ENCODE measurements at places on chromosomes 5 and 9.

DNA sequence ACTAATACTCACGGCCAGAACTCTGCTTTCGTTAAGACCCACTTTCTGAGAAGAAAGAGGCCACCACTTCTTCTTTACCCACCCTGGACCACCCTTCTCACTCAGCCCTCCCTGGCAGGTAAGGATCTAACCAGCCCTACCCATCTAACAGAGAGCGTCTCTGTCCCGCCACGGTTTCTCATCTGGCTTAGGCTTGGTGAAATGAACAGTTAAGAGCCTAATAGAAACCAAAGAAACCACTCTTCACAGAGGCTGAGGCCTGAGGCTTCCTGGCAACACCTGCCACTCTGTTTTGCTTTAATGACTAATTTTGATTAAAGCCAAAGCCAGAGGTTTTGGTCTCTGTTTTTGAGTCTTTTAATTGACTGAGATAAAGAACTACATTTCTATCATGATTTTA, 354.1 kb upstream of the SLC30A5 start:
- DNase-seq: no peak

- peak; percentile 33 for DNase-seq
Measured at GRCh38 chr5:179805070-179805528, 1.6 kb downstream of the MGAT4B start.

GRCh38 chr9:96884443-96884842, 30.1 kb upstream of the ZNF782 start:
- DNase-seq: peak; percentile 54

- peak; percentile 79 for DNase-seq
Measured at GRCh38 chr5:172437445-172438318, 16.6 kb downstream of the SH3PXD2B start.

GRCh38 chr5:111083323-111083722, 8.8 kb upstream of the WDR36 start:
- no peak for DNase-seq

- no peak for DNase-seq
Measured at GRCh38 chr5:179217956-179218942, 127.0 kb downstream of the ADAMTS2 start.

GRCh38 chr5:65651144-65651543, 26.3 kb downstream of the SHLD3 start:
- peak; percentile 47 for DNase-seq

DNA sequence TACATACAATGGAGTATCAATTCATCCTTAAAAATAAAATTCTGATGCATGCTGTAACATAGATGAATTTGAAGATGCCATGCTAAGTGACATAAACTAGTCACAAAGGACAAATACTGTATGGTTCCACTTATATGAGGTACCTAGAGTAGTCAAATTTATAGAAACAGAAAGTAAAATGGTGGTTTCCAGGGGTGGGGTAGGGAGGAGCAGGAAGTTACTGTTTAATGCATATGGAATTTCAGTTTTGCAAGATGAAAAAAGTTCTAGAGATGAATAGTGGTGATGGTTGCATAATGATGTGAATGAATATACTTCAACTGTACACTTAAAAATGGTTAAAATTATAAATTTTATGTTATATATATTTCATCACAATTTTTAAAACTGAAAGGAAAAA, 57.3 kb upstream of the FNIP1 start:
- no peak for DNase-seq

- DNase-seq: no peak
Measured at GRCh38 chr9:136975644-136976043, 1.7 kb upstream of the PTGDS start.

GRCh38 chr9:93903886-93904648, 51.1 kb downstream of the BARX1 start:
- DNase-seq: no peak

DNA sequence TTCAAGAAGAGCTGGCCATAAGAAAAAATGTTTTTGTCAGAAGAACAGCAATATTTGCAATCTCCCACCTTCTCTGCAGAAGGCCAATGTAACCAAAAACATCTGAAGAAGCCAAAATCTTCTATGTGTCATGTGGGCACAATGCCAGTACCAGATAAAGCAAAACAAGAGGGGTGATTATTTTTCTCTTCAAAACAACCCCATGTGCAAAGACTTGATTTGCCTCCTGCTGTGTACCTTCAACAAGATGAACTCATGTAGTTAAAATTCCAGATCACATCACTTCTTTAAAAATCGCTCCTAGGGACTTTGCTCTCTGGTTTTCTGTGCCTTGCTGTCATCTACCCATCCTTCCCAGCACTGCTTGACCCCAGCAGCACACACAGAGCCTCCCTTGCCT, 134.0 kb upstream of the MAP3K1 start:
- no peak for DNase-seq

- peak; percentile 72 for DNase-seq
Measured at GRCh38 chr9:88258024-88258423, 119.7 kb upstream of the SPATA31C2 start.

DNA sequence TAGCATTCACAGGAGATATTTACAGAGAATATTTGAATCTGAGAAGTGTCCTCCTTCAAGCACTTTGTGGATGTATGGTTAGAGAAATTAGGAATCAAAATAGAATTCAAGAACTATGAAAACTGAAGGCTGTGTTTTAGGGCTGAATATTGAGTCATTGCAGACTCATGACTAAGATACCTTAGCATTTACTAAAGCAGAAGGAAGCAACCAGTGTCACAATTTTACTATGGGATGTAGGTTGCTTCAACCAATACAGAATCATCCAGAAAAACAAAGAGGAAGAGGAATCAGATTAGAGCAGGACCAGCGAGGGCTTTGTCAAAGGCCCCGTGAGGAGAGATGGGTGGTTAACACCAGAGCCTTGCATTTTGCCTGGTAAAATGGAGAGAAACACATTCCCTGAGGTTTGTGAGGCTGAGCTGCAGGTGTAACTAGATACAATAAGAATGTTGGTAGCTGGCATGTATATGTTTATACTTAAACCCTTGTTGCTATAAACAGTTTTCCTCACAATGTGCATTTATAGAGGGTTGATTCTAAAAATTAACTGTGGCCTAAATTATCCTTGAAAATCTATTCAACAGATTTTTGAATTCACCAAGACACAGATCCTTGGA, 518.1 kb downstream of the AGTPBP1 start:
- DNase-seq: no peak

DNA sequence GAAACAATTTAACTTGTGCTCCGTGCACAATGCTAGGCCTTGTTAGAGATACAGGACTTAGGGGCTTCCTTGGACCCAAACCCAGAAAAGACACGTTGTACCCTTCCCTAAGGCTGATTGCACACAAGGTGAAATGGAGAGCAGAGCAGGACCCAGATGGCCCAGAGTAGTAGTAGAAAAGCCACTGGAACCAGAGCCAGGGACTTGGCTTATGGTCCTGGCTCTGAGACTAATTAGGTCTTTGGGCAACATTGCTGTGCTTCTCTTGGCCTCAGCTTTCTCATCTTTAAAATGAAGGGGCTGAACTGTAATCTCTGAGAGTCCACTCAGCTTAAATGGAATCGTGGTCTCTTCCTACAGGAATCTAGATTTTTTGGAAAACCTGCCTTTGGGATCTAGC, 42.3 kb downstream of the EBF1 start:
- no peak for DNase-seq

- DNase-seq: no peak
Measured at GRCh38 chr9:7777771-7778170, 21.8 kb downstream of the DMAC1 start.

DNA sequence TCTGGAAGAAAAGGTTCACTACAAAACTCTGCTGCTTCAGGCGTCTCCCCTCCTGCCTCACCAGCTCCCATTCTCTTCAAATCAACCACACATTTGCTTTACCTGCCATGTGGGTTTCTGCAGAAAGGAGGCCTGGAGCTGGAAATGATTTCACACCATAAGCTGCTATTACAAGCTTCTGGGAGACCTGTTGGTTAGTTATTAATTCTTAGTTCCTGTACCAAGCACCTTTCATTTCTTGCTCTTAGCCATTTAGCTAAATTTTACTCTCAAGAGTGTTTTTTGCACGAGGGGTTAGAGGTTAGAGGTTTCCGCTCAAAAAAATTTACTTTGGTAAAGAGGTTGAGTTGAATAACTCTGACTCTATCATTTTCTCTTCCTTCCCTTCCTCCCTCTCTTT, 70.3 kb downstream of the MAP1B start:
- DNase-seq: no peak

DNA sequence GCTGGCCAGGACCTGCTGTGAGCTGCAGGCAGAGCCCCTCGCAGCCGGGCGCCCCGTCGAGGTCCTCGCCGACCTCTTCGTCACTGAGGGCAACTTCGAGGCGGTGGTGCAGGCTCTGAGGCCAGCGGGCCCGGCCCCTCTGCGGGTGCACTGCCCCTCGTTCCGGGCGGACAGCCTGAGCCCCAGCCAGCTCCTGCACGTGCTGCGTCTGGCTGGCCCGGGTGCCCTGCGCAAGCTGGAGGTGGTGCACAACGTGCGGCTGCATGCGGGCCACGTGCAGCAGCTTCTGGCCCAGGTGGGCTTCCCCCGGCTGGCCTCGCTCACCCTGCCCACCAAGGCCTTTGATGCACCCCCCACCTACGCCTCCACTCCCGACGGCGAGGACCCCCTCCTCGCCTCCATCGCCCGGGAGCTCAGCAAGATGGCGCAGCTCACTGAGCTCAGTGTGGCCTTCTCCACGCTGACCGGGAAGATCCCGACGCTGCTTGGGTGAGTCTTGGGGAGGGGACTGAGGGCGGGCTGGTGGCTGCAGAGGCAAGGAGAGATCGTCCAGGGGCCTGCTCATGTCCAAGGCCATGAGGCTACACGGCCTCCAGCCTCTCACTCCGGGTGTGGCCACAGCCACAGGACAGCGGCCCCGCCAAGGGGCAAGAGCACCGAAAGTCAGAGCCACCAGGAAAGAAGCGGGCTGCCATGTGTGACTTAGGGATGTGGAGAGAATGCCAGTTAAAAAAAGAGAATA, 825 bp downstream of the LRRC14B start:
- DNase-seq: no peak

GRCh38 chr9:18333157-18333556, 140.8 kb upstream of the ADAMTSL1 start:
- no peak for DNase-seq

- no peak for DNase-seq
Measured at GRCh38 chr9:128396970-128397613, 23.6 kb upstream of the CERCAM start.

GRCh38 chr9:98396656-98397055, 141.2 kb upstream of the TBC1D2 start:
- no peak for DNase-seq

DNA sequence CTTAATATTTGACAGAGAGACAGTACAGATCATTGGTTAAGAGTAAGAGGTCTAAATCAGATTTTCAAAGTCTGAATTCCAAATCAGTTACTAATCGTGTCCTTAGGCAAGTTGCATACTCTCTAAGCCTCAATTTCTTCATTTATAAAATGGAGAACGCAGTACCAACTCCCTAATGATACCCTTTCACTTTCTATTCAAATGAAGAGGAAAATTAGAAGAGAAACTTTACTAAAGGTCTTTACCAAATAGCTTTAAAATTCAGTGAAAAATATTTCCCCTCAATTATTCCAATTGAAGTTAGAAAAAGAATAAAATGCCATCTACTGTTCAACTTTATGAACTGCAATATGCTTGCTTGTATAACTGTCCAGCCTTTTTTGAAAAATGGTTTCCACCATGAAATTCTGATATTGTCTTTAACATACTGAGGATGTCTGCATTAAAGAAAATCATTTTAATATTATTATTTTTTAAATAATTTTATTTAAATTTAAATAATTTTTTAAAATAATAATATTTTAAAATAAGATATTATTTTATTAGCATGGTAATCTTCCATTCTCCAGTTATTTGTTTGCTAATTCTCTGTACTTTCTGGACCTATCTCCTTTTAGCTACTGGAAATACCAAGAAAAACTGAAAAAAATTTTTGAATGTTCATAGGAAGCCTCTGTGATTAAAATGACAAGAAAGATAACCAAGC, 36.0 kb downstream of the POC5 start:
- peak; percentile 49 for DNase-seq

- DNase-seq: no peak
Measured at GRCh38 chr5:161562446-161562845, 15.9 kb upstream of the GABRB2 start.

DNA sequence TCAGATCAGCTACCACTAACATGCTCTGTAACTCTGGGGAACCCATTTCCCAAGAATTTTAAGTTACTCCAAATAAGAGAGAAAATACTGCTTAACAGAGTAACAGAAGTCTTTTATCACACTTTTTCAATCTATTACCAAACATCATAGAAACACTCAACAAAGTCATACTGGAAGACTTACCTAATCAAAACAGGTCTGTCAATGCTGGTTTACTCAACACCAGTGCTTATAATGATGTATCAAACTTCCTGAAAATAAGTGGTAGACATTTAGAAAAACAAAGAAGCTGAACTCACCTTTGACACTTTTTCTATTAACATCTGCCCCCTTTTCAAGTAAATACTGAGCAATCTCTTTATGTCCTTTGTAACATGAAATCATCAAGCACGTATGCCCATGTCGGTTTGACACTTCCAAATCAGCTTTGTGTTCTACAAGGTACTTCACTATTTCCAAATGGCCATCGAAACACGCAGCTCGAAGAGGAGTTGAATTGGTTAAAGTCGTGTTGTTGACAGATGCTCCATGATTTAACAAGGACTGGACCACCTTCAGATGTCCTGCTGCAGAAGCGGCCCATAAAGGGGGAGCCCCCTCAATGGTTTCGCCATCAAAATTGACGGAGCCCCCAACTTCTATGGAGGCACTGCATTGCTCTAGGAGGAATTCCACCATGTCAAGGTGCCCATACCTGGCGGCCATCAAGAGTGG, 1.8 kb downstream of the FEM1C start:
- no peak for DNase-seq

- no peak for DNase-seq
Measured at GRCh38 chr9:2824564-2824963, 19.3 kb downstream of the PUM3 start.

DNA sequence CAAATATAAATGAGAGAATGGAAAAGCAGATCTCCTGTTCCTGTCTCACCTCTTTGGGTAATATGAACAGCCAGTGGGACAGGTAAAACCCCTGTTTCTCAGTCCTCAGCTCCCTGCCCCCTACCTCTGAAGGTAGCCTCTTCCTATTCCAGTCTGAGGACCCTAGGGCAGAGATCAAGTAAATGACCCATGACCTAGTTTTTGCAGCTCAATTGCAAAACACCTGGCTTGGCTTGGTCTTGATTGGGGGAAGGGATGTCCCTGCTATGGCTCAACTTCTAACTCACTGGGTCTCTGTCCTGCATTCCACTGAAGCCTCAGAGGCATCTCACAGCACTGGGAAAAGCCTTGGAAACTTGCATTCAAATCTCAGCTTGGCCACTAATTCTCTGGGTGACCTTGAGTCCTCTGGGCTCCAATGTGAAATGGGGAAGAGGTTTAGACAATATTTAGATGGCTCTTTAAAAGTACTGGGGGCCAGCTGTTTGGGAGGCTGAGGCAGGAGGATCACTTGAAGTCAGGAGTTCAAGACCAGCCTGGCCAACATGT, 1.6 kb upstream of the GALT start:
- peak; percentile 43 for DNase-seq

GRCh38 chr9:75891277-75891741, 836 bp downstream of the PCSK5 start:
- peak; percentile 67 for DNase-seq

Data from hepatocyte (in vitro differentiated cells).